NCI-H1048 (cell line): ENCODE measurements at places on chromosomes 3 and 15.

DNA sequence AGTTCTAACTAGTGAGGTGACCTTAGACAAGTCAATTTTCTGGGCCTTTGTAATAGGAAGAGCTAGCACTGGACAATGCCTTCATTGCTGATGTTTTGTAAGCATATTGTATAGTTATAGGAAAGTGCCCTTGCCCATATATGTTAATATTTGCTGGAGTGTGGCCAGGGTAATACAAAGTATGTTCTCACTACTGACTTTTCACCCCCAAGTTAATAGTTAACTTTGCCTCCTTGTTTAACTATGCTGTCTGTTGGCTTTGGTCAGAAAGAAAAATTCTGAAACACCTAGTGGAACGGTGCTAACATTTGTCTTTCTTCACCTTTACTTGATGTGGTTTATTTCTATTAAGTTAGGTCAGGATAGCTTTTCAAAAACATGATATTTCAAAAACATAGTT is 287.4 kb upstream of the CTNNB1 start:
- no peak for DNase-seq

- no peak for DNase-seq
Observed at GRCh38 chr3:69878254-69878653, 121.3 kb upstream of the SAMMSON start.

DNA sequence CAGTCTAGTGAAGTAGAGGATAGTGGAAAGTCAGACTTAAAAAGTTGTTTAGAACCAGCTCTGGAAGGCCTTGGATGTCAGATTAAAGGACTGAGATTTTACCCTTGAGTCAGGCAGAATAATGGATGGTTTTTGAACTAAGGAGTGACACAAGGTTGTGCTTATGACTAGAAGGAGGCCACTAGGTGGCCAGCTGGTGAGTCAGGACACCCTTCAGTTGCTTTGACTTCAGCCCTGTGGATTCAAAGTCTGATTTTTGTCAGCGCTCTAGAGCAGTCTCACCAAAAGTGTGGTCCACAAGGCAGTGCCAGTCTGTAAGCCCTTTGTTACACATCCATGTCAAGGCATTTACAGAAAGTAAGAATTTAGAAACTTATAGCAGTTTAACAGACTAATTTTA is 3.8 kb upstream of the GABPB1 start:
- DNase-seq = no peak

DNA sequence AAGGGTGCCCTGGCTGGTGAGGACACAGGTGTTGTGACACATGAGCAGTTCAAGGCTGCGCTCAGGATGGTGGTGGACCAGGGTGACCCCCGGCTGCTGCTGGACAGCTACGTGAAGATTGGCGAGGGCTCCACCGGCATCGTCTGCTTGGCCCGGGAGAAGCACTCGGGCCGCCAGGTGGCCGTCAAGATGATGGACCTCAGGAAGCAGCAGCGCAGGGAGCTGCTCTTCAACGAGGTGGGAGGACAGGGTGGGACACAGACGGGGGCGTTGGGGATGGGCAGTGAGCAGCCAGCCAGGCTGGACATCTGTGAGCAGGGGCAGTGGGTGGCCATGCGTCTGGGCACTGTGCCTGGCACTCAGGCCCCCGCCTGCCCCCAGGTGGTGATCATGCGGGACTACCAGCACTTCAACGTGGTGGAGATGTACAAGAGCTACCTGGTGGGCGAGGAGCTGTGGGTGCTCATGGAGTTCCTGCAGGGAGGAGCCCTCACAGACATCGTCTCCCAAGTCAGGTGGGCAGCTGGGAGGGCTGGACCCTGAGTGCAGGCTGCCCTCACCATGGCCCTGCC is 10.3 kb downstream of the ANKRD63 start:
- no peak for DNase-seq

DNA sequence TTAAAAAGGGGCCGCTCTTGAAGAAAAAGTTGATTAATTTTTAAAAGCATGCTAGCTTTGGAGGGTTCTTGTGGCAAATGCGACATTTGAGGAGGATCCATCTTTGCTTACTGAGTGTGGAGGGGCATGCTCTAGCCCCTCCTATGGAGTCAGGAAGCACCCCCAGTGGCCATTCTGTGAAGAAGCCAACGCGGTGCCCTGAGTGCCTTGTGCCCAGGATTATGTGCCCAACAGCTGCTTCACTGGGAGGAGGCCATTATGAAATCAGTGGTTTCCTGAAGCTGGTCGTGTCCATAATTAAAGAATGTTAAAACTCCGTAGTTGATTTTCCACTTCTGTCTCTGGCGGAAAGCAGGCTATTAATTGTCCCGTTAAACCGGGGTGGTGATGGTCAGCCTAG is 69.1 kb upstream of the TNFAIP8L3 start:
- no peak for DNase-seq

- DNase-seq = no peak
Observed at GRCh38 chr15:38046257-38047051, 112.0 kb downstream of the TMCO5A start.

DNA sequence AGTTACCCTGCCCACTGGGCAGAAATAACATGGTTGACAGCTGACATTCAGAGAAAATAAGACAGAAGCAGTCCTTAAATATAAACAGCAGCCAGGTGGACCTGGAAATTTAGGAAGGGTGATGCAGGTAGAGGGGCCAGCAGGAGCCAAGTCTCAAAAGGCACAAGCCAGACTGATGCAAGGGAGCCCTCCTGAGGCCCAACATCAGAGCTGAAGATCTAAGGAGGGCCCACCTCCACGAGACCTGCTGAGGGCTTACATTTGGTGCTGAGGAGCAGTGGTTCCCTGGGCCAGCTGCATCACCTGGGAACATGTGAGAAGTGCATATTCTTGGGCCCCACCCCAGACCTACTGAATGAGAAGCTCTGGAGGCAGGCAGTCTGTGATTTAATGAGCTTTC is 105.5 kb upstream of the TRIM42 start:
- no peak for DNase-seq
